Nephron progenitor cell (in vitro differentiated cells): ENCODE measurements at places on chromosomes 4 and X.

DNA sequence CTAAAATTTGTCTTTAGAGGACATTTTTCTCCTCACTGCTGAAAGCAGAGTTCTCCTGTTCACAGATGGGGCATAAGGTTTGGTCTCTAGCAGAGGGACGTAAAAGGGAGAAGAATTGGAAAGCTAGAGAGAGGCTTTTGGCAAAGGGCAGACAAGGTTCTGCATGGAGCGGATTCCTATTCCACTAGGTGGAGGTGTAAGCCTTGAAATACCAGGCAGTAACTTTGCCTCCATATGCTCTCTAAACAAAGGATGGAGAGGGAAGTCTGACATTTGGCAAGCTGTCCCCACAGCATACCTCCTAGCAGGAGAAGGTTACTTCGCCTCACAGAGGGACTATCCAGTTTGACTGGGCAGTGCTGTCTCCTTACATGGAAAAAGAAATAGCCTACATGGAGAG, 174.7 kb downstream of the DACH2 start:
- DNase-seq = no peak
- H3K27me3 ChIP-seq = no peaks in the 10 kb centered on the region
- H3K36me3 ChIP-seq = peaks cover 67% of the 10 kb centered on the region
- no peak overlapping the region for H3K4me3 ChIP-seq
- H3K4me1 ChIP-seq = no peaks in the 10 kb centered on the region

DNA sequence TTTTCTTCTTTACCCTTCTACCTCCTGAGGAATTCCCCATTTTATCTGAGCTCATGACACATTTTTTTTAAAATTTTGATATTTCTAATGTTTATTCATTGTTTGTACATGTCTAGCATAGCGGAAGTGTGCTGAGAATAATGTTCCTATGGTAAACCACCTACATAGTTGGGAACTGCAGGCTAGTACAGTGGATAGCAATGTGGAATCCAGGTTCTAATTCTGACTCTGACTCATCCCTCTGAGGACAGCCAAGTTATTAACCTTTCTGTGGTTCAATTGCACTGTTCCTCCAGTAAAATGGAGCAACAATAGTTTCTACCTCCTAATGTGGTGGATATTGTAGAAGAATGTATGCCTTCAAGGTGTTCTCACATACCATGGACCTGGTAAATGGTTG, 20.6 kb upstream of the APELA start:
- H3K4me3 ChIP-seq = no peak overlapping the region
- H3K27ac ChIP-seq = no peak overlapping the region
- H3K27me3 ChIP-seq = peaks cover 3% of the 10 kb centered on the region
- DNase-seq = no peak

- no peak overlapping the region for H3K27ac ChIP-seq
- peaks cover 7% of the 10 kb centered on the region for H3K4me1 ChIP-seq
- H3K27me3 ChIP-seq = peaks cover 15% of the 10 kb centered on the region
- DNase-seq = no peak
- H3K36me3 ChIP-seq = no peaks in the 10 kb centered on the region
- H3K4me3 ChIP-seq = no peak overlapping the region
Observed at GRCh38 chr4:6125103-6125651, 75.2 kb downstream of the JAKMIP1 start.

- peaks cover 33% of the 10 kb centered on the region for H3K4me1 ChIP-seq
- no peak for DNase-seq
- H3K36me3 ChIP-seq = no peaks in the 10 kb centered on the region
Observed at GRCh38 chr4:3681191-3681590, 85.0 kb upstream of the ADRA2C start.

- H3K4me3 ChIP-seq = no peak overlapping the region
- DNase-seq = no peak
- no peaks in the 10 kb centered on the region for H3K36me3 ChIP-seq
Observed at GRCh38 chr4:158999166-158999682, 103.7 kb upstream of the RAPGEF2 start.

DNA sequence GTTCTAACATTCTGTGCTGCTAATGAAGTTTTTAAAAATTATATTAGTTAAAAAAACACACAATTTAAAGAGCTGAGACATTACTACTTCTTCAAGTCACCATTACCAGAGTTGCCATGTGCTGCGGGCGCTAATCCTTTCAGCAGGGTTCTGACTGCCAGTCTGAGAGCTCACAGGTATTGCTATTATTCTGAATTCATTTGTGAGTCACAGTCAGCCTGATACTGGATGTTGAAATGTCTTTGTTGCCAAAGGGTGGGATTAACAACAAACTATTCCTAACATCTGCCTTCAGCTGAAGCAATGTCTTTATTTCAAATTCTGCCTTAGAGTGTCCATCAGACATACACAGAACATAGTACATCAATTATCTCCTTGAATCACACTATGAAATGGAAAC, 197.1 kb upstream of the FGF13 start:
- H3K27me3 ChIP-seq = no peaks in the 10 kb centered on the region
- no peak overlapping the region for H3K27ac ChIP-seq
- no peaks in the 10 kb centered on the region for H3K36me3 ChIP-seq
- DNase-seq = no peak
- H3K4me1 ChIP-seq = no peaks in the 10 kb centered on the region

GRCh38 chr4:16758255-16758654, 140.2 kb downstream of the LDB2 start:
- DNase-seq = no peak
- no peak overlapping the region for H3K27ac ChIP-seq
- H3K27me3 ChIP-seq = no peaks in the 10 kb centered on the region
- H3K4me1 ChIP-seq = peaks cover 59% of the 10 kb centered on the region
- no peaks in the 10 kb centered on the region for H3K36me3 ChIP-seq
- H3K4me3 ChIP-seq = no peak overlapping the region

GRCh38 chr4:150493851-150494250, 88.1 kb upstream of the MAB21L2 start:
- H3K4me1 ChIP-seq = no peaks in the 10 kb centered on the region
- H3K36me3 ChIP-seq = no peaks in the 10 kb centered on the region
- H3K27ac ChIP-seq = no peak overlapping the region
- H3K4me3 ChIP-seq = no peak overlapping the region
- no peak for DNase-seq

DNA sequence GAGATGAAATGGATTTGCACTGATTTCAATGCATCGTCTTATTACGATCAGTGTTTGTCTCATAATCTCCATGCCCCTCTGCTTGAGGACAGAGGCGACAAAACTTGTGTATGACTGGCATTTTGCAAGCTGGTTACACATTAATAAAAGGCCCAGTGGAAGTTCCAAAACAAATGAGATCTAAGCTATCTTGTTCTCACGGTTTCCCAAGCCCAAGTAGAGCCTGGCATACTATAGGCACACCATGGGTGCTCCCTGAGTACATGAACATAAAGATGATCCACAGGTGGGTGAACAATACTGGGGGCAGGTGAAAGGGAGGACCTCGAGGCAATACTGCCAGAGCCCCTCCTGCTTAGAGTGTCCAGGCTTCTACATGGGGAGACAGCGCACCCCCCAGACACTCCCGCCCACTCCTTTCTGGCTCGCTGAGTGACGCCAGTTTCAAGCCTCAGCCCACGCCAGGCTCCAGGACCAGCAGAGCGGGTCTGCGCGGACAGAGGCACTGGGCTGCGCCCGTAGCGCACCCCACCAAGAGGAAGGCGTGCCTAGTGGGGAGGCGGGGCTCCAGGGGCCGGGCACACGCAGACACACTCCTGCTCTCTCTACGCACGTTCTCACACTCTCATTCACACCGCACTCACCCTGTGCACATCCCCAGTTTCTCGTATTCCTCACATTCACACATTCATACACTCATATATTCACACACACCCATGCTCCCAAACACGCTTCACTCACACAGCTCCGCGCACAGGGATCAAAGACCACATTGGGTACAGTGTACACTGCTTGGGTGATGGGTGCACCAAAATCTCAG, 8.9 kb upstream of the GSX2 start:
- peaks cover 30% of the 10 kb centered on the region for H3K4me1 ChIP-seq
- H3K36me3 ChIP-seq = no peaks in the 10 kb centered on the region
- peak; percentile 60 for DNase-seq
- peak overlapping the region; percentile 88 for H3K4me3 ChIP-seq
- no peak overlapping the region for H3K27ac ChIP-seq
